IMR-90 (cell line): ENCODE measurements at places on chromosomes 5 and 9. TPM values are rescaled to one million over a fixed set of nuclear protein-coding genes. Genes with fewer than 3 reads are reported as not detected.

Gene LVRN
- total RNA-seq = under 0.01 and 0.18 TPM in 2 replicates

Gene NR3C1
- total RNA-seq = 62.8 and 77.4 TPM in 2 replicates

Gene SEC61B
- total RNA-seq = 180 and 184 TPM in 2 replicates

Gene SPINK4
- total RNA-seq = not detected in 2 replicates

GRCh38 chr9:33007755-33008154, 6.3 kb upstream of the APTX start:
- no peaks in the 10 kb centered on the region for H3K4me1 ChIP-seq
- H3K27ac ChIP-seq = no peak overlapping the region
- no peak overlapping the region for H3K4me3 ChIP-seq
- no peak for DNase-seq
- H3K27me3 ChIP-seq = no peaks in the 10 kb centered on the region
- H3K36me3 ChIP-seq = peaks cover 3% of the 10 kb centered on the region; the same call in 1 of the 2 replicates

- H3K27me3 ChIP-seq = peaks cover 26% of the 10 kb centered on the region
- no peak overlapping the region for H3K27ac ChIP-seq
- no peaks in the 10 kb centered on the region for H3K36me3 ChIP-seq
- no peak for DNase-seq
- H3K4me3 ChIP-seq = no peak overlapping the region
- H3K4me1 ChIP-seq = no peaks in the 10 kb centered on the region
These were observed 16.7 kb downstream of the CDHR2 start for GRCh38 chr5:176565760-176566288.

GRCh38 chr9:21294364-21294774, 10.7 kb downstream of the IFNA5 start:
- H3K36me3 ChIP-seq = no peaks in the 10 kb centered on the region
- no peak overlapping the region for H3K4me3 ChIP-seq

DNA sequence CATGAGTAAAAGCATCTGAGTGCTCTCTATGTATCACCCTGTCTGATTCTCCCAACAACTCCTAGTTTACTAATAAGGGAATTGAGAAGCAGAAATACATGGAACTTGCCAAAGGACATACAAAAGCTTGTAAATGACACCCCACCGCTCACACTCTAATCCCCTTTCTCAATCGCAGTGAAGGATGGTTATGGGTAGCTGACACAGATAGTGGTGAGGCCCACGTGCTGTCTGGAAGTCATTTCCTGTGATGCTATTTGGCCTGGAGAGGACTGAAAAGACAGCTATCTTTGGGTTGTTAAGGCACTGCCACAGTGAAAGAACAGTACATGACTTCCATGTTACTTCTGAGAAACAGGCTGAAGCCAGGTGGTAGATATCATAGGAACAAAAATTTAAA, 117.0 kb downstream of the GLIS3 start:
- H3K27me3 ChIP-seq = no peaks in the 10 kb centered on the region
- no peak overlapping the region for H3K4me3 ChIP-seq
- H3K27ac ChIP-seq = no peak overlapping the region

Gene GFPT2
- 20.6 and 20.8 TPM in 2 replicates for total RNA-seq

GRCh38 chr5:40683305-40683704, 3.6 kb downstream of the PTGER4 start:
- H3K4me3 ChIP-seq = 0 out of 2 replicates have a peak overlapping the region, but pooled peaks have one; percentile 12
- H3K27ac ChIP-seq = no peak overlapping the region
- peaks cover 7% of the 10 kb centered on the region for H3K4me1 ChIP-seq

- H3K4me3 ChIP-seq = no peak overlapping the region
- H3K4me1 ChIP-seq = no peaks in the 10 kb centered on the region
- H3K36me3 ChIP-seq = no peaks in the 10 kb centered on the region
- no peaks in the 10 kb centered on the region for H3K27me3 ChIP-seq
- no peak overlapping the region for H3K27ac ChIP-seq
These were observed 99.3 kb downstream of the SEMA6A start for GRCh38 chr5:116475338-116475737.

- no peaks in the 10 kb centered on the region for H3K27me3 ChIP-seq
- no peak for DNase-seq
- H3K4me1 ChIP-seq = no peaks in the 10 kb centered on the region
- no peak overlapping the region for H3K4me3 ChIP-seq
These were observed 423.0 kb upstream of the BRINP1 start for GRCh38 chr9:119792242-119792641.

- no peak overlapping the region for H3K4me3 ChIP-seq
- H3K27me3 ChIP-seq = no peaks in the 10 kb centered on the region
- no peaks in the 10 kb centered on the region for H3K36me3 ChIP-seq
- no peak overlapping the region for H3K27ac ChIP-seq
- no peaks in the 10 kb centered on the region for H3K4me1 ChIP-seq
- peak; percentile 6 for DNase-seq
These were observed 167.1 kb downstream of the PIK3R1 start for GRCh38 chr5:68382640-68383039.

DNA sequence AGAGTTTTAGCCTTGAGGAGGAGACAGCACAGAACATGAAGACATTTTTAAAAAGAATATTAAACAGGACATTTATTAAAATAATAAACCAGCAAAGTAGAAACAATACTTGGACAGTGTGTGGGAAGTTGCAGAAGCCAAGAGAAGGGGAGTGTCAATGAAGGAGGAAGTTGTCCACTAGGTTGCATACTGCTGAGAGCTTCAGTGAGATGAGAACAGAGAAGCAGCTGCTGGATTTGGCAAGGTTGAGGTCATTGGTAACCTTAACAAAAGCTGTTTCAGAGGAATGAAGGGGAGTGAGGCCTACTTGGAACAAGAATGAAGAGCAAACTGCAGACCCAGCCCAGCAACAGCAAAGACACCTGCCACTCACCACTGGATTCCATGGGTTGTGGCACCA, 11.4 kb downstream of the BHMT start:
- no peak overlapping the region for H3K4me3 ChIP-seq
- H3K27me3 ChIP-seq = peaks cover 4% of the 10 kb centered on the region; the same call in 1 of the 2 replicates
- DNase-seq = no peak

- DNase-seq = no peak
- no peaks in the 10 kb centered on the region for H3K36me3 ChIP-seq
- H3K27me3 ChIP-seq = no peaks in the 10 kb centered on the region
- no peak overlapping the region for H3K27ac ChIP-seq
These were observed 223.3 kb downstream of the DIRAS2 start for GRCh38 chr9:90419221-90419851.

DNA sequence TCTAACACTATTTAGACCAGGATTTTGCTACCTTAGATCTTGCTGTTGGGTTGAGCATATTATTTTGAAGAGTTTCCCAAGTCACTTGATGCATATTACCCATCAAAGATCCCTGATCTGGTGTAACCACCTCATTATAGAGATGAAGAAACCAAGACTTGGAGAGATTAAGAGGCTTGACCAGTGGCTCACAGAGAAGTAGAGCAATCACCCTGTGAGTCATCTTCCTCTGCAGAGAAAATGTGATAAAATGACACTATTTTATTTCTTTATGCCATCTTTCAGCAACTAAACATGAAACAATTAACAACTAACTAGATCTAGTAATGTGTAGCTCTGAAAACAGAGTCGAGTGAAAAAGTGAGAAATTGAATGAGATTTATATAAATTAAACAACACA, 76.1 kb downstream of the KIF4B start:
- H3K4me3 ChIP-seq = no peak overlapping the region
- no peaks in the 10 kb centered on the region for H3K4me1 ChIP-seq
- H3K27me3 ChIP-seq = no peaks in the 10 kb centered on the region
- no peaks in the 10 kb centered on the region for H3K36me3 ChIP-seq

GRCh38 chr5:172848419-172848818, 14.4 kb downstream of the ERGIC1 start:
- DNase-seq = no peak
- no peak overlapping the region for H3K27ac ChIP-seq
- no peak overlapping the region for H3K4me3 ChIP-seq
- H3K4me1 ChIP-seq = peaks cover 23% of the 10 kb centered on the region
- peaks cover 6% of the 10 kb centered on the region; the same call in 1 of the 2 replicates for H3K36me3 ChIP-seq
